ENCODE measurements at places on chromosomes 3 and 15. TPM values are rescaled to one million over a fixed set of nuclear protein-coding genes. Genes with fewer than 3 reads are reported as not detected.

Gene LYZL4
- total RNA-seq = not detected

Gene AGBL1
- total RNA-seq = not detected

Gene HGD
- total RNA-seq = 23.0 TPM

Gene BMF
- total RNA-seq = 11.5 TPM

- H3K4me1 ChIP-seq = no peaks in the 10 kb centered on the region
- no peak overlapping the region for H3K27ac ChIP-seq
- H3K4me3 ChIP-seq = no peak overlapping the region
- H3K27me3 ChIP-seq = no peaks in the 10 kb centered on the region
These were observed 267.7 kb downstream of the PTPRG start for GRCh38 chr3:61828880-61829721.

- H3K36me3 ChIP-seq = peaks cover 47% of the 10 kb centered on the region
- H3K27ac ChIP-seq = no peak overlapping the region
- peak overlapping the region; percentile 73 for H3K4me3 ChIP-seq
- peaks cover 7% of the 10 kb centered on the region for H3K4me1 ChIP-seq
These were observed 1.2 kb downstream of the USP19 start for GRCh38 chr3:49119439-49119838.

DNA sequence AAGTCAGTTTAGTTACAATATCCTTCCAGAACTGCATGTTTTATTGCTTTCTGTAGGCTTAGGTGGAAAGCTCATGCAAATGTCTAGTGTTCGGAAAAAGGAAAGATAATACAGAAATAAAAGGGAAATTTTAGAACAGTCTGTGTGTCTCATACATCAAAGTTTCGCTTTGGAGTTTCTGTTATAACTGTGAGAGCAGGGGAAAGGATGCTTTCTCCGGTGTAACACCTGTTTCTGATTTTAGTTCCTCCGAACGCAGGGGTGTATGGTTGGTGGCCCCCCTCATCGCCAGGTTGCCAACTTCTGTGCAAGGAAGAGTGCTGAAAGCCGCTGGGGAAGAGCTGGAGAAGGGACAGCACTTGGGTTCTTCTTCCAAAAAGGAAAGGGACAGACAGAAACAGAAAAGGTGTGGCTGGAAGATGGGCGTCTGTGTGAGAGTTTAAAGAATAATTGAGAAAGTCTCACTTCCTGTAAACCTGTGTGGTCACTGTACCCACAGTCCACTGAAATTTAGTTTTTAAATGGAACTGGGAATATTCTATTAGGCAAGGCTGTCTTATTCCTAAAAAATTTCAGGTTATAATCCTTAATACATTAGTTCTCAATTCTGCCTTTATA, 6.7 kb downstream of the P2RY12 start:
- no peaks in the 10 kb centered on the region for H3K27me3 ChIP-seq
- DNase-seq = no peak
- H3K4me3 ChIP-seq = no peak overlapping the region

DNA sequence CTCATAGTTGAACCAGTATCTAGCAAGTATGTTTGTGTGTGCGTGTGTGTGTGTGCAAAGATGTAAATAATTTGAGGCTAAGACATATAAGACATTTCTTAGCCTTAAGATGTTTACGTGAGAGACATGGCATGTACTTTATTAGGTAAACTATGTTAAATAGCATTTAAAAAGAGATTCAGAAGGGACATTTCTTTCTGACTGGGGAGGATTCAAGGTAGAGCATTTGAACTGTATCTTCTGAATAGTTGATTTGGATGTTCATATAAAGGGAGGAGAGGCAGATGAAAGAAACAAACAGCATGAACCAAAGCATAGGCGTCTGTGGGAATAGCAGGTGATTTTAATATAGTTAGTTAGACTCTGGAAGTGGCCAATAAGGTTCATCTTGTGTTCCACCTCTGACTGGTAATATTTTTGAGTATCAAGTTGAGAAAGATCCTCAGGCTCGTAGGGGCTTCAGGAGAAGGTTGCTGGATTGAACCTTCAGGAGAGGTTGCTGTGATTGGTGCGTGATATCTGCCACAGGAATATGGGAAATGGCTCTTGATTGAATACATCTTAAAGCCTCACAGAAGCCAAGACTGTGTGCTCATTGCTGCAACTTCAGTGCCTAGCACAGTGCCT, 12.6 kb downstream of the NFKBIZ start:
- H3K4me1 ChIP-seq = peaks cover 45% of the 10 kb centered on the region
- peak overlapping the region; percentile 59 for H3K4me3 ChIP-seq
- DNase-seq = no peak
- H3K27ac ChIP-seq = peak overlapping the region; percentile 98

- peaks cover 9% of the 10 kb centered on the region for H3K4me1 ChIP-seq
- no peaks in the 10 kb centered on the region for H3K27me3 ChIP-seq
- no peak overlapping the region for H3K4me3 ChIP-seq
- no peak for DNase-seq
- H3K27ac ChIP-seq = no peak overlapping the region
These were observed 61.4 kb downstream of the SH3BP5 start for GRCh38 chr3:15271030-15271429.

DNA sequence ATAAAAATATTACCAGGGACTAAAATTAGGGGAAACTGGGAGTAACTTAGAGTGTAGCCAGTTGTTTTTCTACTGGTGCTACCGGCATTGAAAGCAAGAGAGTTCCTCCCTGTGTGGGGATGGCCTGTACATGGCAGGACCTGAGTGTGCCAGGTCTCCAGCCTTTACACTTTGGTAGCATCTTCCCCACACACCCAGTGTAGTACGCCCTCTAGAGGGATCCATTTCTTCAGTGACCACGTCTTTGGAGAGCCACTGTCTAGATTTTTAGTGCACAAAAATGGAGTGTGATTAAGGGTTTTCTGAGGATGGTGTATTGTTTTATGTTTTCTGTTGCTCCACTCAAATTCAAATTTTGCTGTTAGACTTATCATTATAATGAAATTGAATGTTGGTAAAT, 507.0 kb upstream of the TPRG1 start:
- H3K27me3 ChIP-seq = no peaks in the 10 kb centered on the region
- no peaks in the 10 kb centered on the region for H3K36me3 ChIP-seq
- no peaks in the 10 kb centered on the region for H3K4me1 ChIP-seq
- peak; percentile 23 for DNase-seq
- no peak overlapping the region for H3K27ac ChIP-seq

GRCh38 chr15:40451527-40452158, 10.9 kb downstream of the BAHD1 start:
- H3K4me3 ChIP-seq = no peak overlapping the region
- no peaks in the 10 kb centered on the region for H3K4me1 ChIP-seq
- H3K27me3 ChIP-seq = no peaks in the 10 kb centered on the region
- no peak for DNase-seq
- no peaks in the 10 kb centered on the region for H3K36me3 ChIP-seq

GRCh38 chr3:46100812-46101211, 73.5 kb upstream of the XCR1 start:
- H3K27ac ChIP-seq = no peak overlapping the region
- no peak for DNase-seq
- H3K4me3 ChIP-seq = no peak overlapping the region

DNA sequence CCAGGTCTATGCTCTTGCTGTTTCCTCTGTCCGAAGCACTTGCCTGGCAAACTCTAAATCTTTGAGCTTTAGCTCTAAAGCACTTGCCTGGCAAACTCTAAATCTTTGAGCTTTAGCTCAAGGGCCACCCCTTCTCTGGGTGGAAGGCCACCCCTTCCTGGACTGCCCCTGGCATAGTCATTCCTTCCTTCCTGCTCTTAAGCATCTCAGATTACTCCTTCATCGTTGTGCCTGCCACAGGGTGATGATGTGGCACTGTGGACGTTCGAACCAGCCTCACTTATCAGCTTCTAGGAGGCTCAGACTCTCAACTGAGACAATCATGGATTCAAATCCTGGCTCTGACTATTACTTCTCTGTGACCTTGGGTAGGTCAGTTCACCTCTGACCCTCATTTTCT, 10.5 kb upstream of the CRABP1 start:
- H3K27me3 ChIP-seq = peaks cover 6% of the 10 kb centered on the region
- H3K36me3 ChIP-seq = no peaks in the 10 kb centered on the region
- no peak for DNase-seq
- H3K4me1 ChIP-seq = no peaks in the 10 kb centered on the region
- H3K27ac ChIP-seq = no peak overlapping the region
- H3K4me3 ChIP-seq = no peak overlapping the region

DNA sequence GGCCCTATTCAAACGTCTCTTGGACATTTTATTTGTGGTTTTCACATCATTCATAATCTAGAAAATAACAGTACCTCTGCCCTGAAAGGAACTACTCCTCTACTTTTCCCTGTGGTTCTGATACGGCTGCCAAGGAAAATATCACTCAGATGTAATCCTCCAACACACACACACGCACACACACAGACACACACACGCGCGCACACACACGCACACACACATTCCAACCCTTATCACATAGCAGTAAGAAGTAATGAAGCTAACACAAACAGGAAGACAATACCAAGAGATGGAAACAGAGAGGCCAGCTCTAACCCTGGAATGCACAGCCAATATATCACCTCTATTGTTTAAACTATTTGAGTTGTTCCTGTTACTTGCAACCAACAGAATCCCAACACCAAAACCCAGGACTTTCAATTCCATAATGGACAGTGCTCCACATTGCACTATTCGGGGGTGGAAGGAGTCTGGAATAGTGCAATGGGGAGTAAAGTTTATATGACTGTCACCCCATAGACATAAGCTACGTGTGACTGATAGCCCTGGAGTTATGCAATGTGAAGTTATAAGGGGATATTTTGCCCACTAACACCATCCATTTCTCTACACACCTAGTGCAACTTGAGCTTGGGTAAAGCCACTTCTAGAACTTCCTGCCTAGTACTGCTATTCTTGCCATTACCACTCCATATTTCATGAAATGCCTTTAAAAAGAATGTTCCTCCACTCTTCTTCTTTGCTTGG, 71.3 kb upstream of the FNDC3B start:
- H3K27ac ChIP-seq = peak overlapping the region; percentile 100
- H3K36me3 ChIP-seq = peaks cover 35% of the 10 kb centered on the region
- peak overlapping the region; percentile 3 for H3K4me3 ChIP-seq

DNA sequence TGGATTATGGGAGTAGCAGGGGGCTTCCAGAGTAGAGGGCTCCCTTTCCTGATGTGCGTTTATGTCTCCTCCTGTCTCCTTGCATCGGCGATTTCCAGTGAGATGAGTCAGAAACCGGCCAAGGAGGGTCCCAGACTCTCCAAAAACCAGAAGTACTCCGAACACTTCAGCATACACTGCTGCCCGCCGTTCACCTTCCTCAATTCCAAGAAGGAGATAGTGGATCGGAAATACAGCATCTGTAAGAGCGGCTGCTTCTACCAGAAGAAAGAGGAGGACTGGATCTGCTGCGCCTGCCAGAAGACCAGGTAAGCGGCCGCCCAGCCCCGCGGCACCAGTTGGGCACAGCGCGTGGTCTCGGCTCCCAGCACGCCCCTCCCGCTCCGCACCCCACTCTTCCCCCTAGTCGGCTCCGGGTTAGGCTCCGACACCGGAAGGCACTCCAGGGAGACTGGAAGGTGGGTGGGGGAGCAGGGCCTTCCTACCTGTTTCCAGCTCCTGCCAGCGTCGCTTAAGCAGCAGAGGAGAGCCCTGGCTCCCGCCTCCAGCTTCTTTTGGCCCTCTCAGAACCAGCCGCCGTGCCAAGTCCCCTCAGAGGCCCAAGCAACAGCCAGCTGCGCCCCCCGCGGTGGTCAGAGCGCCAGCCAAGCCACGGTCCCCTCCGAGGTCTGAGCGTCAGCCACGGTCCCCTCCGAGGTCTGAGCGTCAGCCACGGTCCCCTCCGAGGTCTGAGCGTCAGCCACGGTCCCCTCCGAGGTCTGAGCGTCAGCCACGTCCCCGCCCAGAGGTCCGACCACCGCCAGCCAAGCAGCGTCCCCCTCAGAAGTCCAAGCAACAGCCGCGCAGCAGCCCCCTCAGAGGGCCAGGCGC, 34.7 kb downstream of the MOBP start:
- peak overlapping the region; percentile 41 for H3K4me3 ChIP-seq
- peak; percentile 11 for DNase-seq
- H3K4me1 ChIP-seq = peaks cover 8% of the 10 kb centered on the region
- H3K27me3 ChIP-seq = peaks cover 34% of the 10 kb centered on the region
- peaks cover 4% of the 10 kb centered on the region for H3K36me3 ChIP-seq

DNA sequence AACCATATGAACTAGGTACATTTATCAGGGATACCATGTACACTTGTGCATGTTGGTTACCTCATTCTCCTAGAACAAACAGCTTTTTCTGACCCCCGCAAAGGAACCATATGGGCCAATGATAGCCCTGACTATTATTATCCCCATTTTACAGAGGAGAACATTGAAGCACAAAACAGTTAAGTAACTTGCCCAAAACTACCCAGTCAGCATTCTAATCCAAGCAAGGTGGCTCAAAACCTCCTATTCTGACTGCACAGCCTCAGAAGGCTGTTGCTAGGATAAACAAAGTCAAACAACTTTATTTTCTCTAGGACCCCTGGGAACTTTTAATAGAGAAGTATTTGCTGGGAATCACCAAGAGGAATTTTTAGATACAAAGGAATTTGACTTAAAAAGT, 36.7 kb downstream of the CFAP44 start:
- H3K27me3 ChIP-seq = no peaks in the 10 kb centered on the region
- H3K27ac ChIP-seq = no peak overlapping the region
- H3K36me3 ChIP-seq = no peaks in the 10 kb centered on the region
- H3K4me1 ChIP-seq = no peaks in the 10 kb centered on the region
- no peak for DNase-seq

- no peak overlapping the region for H3K27ac ChIP-seq
- no peak overlapping the region for H3K4me3 ChIP-seq
- DNase-seq = peak; percentile 75
- H3K27me3 ChIP-seq = peaks cover 70% of the 10 kb centered on the region
- no peaks in the 10 kb centered on the region for H3K36me3 ChIP-seq
- no peaks in the 10 kb centered on the region for H3K4me1 ChIP-seq
These were observed 209.4 kb downstream of the CADPS start for GRCh38 chr3:62665627-62666437.

GRCh38 chr3:50242851-50243542, 7.0 kb downstream of the GNAI2 start:
- H3K4me1 ChIP-seq = peaks cover 14% of the 10 kb centered on the region
- H3K4me3 ChIP-seq = no peak overlapping the region
- H3K27me3 ChIP-seq = no peaks in the 10 kb centered on the region
- peaks cover 22% of the 10 kb centered on the region for H3K36me3 ChIP-seq

DNA sequence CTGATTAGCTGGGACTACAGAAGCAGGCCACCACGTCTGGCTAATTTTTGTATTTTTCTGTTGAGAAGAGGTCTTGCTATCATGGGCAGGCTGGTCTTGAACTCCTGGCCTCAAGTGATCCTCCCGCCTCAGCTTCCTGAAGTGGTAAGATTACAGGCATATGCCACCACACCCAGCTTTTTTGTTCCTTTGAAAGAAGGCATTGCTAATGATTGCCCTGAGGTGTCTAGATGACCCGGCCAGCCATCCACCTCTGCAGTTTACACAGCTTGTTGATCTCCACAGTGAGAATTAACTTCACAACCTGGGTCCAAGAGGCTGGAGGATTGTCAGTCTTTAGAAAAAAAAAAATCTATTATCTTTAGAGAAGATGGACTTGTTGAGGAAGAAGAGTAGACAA, 58.7 kb downstream of the SMAD3 start:
- no peak overlapping the region for H3K4me3 ChIP-seq
- no peak for DNase-seq

All from Calu3 (cell line).